ENCODE measurements at places on chromosomes 11 and 22.

GRCh38 chr11:133950874-133951326 lies 5.9 kb downstream of the IGSF9B start:
- no peak for DNase-seq

GRCh38 chr11:83235825-83236224 lies 42.3 kb downstream of the ANKRD42 start:
- DNase-seq = no peak

DNA sequence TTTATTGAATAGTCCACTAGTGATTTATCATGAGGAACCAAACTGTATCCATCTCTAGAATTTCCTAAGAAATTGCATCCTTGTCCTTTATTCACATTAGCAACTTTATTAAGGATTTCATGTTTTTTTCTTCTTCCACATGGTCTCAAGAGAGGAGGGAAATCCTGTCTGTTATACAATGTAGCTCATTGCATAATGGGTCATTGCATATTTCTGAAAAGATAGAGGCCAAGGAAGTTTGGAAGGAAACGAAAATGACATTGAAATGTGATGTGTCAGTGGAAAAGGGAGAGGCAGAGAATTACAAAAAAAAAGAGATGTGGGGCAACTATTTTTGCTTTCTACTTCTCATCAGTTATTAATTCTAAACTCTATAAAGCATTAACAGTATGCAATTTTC lies 353.1 kb downstream of the METTL15 start:
- DNase-seq = no peak

GRCh38 chr11:78208257-78209165 lies 19.8 kb downstream of the USP35 start:
- no peak for DNase-seq

- no peak for DNase-seq
Observed at GRCh38 chr11:2835296-2835695, 50.3 kb downstream of the CDKN1C start.

GRCh38 chr11:18203723-18204122 lies 31.1 kb downstream of the MRGPRX4 start:
- no peak for DNase-seq

Data from hematopoietic multipotent progenitor cell treated with erythropoietin and hydrocortisone succinate and interleukin-3 and kit ligand, for 15 days (in vitro differentiated cells).